Sigmoid colon (tissue), 7 donors: ENCODE measurements at places on chromosomes 4 and X. TPM values are rescaled to one million over a fixed set of nuclear protein-coding genes. Genes with fewer than 3 reads are reported as not detected.

DNA sequence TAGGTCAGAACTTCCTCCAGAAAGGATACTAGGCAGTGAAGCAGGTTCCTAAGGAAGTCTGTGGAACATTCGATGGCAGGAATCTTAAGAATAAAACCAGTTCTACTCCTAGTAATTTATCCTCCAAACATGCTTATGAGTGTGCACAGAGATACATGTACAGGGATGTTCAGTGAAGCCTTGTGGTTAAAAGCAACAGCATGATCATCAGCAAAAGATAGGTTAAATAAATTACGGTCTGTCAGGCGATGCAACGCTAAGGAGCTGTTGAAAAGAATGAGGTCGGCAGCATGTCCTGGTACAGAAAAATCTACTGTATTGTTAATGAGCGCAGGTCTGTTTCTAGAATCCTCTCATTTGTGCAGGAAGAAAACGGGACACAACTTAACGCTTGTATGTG, 23.6 kb downstream of the SEL1L3 start:
- H3K4me3 ChIP-seq: no peak overlapping the region
- H3K27me3 ChIP-seq: no peaks in the 10 kb centered on the region
- H3K36me3 ChIP-seq: no peaks in the 10 kb centered on the region

GRCh38 chrX:134885336-134886001, 105.3 kb upstream of the SMIM10 start:
- no peaks in the 10 kb centered on the region for H3K36me3 ChIP-seq
- no peaks in the 10 kb centered on the region for H3K27me3 ChIP-seq
- H3K4me3 ChIP-seq: no peak overlapping the region
- no peak overlapping the region for H3K27ac ChIP-seq

- no peak overlapping the region for H3K27ac ChIP-seq
- no peaks in the 10 kb centered on the region for H3K36me3 ChIP-seq
- H3K4me1 ChIP-seq: no peaks in the 10 kb centered on the region
- H3K27me3 ChIP-seq: no peaks in the 10 kb centered on the region
- no peak for DNase-seq
- no peak overlapping the region for H3K4me3 ChIP-seq
These were observed 355.8 kb upstream of the BOD1L1 start for GRCh38 chr4:13983189-13983790.

- no peak overlapping the region for H3K27ac ChIP-seq
- peaks cover 8% of the 10 kb centered on the region for H3K4me1 ChIP-seq
- no peaks in the 10 kb centered on the region for H3K36me3 ChIP-seq
- H3K4me3 ChIP-seq: no peak overlapping the region
These were observed 1.3 kb upstream of the ZNF732 start for GRCh38 chr4:306551-306961.

DNA sequence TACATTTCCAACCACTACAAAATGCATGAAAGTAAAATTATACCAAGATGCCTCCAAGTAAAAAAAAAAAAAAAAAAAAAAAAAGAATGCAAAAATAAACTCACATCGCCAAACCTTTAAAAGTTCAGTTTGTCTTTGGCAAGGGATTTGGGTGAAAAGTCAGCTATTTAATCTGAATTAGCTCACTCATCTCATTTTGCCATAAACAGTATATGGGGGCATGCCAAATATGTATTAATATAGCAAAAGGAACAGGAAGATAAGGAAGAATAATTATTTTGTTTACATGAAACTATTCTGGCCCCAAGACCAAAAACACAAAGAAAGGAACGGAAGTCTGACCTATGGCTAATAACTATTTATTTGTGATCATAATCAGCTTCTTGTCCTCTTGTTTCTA, 114.7 kb upstream of the SLC6A14 start:
- H3K27me3 ChIP-seq: no peaks in the 10 kb centered on the region
- H3K4me1 ChIP-seq: no peaks in the 10 kb centered on the region
- no peaks in the 10 kb centered on the region for H3K36me3 ChIP-seq
- DNase-seq: no peak

GRCh38 chr4:107153956-107154355, 117.8 kb upstream of the DKK2 start:
- no peaks in the 10 kb centered on the region for H3K4me1 ChIP-seq
- H3K27ac ChIP-seq: no peak overlapping the region
- no peak overlapping the region for H3K4me3 ChIP-seq
- no peaks in the 10 kb centered on the region for H3K36me3 ChIP-seq
- no peaks in the 10 kb centered on the region for H3K27me3 ChIP-seq

Gene TCEAL2
- 3.9 TPM for polyA plus RNA-seq

Gene PNMA6F
- polyA plus RNA-seq: not detected

Gene MAOB
- polyA plus RNA-seq: 7.8 TPM

Gene VCX3A
- not detected for polyA plus RNA-seq
